ENCODE measurements at places on chromosomes 12 and 14.

DNA sequence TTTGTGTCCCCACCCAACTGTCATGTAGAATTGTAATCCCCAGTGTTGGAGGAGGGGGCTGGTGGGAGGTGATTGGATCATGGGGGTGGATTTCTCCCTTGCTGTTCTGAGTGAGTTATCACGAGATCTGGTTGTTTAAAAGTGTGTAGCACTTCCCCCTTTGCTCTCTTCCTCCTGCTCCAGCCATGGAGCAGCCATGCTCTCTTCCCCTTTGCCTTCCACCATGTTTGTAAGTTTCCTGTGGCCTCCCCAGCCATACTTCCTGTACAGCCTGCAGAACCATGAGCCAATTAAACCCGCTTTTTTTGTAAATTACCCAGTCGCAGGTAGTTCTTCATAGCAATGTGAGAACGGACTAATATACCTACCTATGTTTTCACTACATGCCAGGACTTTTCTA is 2.6 kb upstream of the POC1B start:
- no peak for DNase-seq

DNA sequence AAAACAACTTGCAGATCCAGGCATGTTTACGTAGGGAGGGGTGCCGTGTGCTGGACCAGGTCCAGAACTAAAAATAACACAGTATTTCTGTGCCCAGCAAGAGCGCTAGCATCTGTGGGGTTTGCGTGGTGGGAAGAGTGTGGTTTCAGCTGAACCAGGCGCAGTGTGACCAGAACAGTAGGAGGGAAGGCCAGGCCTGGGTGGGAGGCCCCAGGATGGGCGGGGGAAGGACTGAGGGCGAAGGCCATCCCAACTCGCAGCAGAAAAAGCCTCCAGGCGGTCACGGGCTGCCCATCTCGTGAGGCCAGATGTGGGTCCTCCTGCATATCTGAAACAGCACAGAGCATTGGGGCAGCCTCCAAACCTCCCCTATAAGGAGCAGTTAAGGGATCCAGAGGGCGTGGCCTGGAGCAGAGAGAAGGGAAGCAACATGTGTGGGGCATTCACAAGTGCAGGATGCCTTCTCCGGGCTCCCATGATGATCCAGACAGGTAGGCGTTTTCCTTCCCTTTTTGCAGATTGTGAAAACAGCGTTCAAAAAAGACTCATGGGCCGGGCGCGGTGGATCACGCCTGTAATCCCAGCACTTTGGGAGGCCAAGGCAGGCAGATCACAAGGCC is 17.8 kb upstream of the CD9 start:
- DNase-seq = no peak

DNA sequence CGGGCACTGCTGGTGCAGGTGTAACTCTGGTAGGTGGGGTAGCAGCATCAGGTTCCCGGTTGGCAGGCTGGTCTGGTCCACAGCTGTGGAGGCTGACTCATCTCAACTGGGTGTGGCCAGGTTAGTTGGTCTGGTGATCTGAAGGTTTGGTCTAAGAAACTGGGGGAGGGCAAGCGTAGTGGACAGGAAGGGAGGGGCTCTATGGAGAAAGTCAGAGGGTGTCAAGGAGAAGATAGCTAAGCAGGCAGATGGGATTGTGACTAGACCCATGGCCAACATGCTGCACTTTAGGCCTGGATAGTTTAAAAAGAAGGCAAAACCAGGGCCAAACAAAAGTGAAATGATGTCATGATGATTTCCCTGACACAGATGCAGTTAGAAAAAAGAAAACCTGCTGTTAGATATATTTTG is 7.9 kb downstream of the TRIM9 start:
- DNase-seq = peak; percentile 17

DNA sequence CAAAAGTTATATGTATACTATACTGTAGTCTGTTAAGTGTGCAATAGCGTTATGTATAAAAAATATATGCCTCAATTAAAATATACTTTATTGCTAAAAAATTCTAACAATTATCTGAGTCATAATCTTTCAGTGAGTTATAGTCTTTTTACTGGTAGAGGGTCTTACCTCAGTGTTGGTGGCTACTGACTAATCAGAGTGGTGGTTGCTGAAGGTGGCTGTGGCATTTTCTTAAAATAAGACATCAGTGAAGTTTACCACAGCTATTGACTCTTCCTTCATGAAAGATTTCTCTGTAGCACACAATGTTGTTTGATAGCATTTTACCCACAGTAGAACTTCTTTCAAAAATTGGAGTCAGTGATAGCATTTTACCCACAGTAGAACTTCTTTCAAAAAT is 23.4 kb downstream of the POLR3B start:
- no peak for DNase-seq

- no peak for DNase-seq
These were observed 45.5 kb upstream of the RERGL start for GRCh38 chr12:18135509-18135908.

DNA sequence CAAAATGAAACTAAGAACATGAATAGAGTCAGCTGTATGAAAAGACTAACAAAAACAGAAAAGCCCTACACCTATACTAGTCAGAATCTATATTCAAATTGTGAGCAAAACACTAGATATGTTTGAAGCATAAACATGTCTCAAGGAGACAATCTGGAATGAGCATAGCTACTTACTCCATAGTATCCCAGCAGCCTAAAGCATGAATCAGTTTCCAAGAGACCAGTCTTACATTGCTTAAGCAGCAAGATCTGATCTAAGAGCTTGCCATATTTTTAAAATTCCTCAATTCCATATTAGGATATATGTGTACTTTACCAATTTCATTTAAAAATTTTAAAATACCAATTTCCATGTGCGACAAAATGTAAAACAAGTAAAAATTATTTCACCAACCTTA is 7.7 kb downstream of the CAPS2 start:
- DNase-seq = no peak

GRCh38 chr14:100836311-100836805 is 10.4 kb downstream of the MEG3 start:
- no peak for DNase-seq

GRCh38 chr12:108640802-108641445 is 7.2 kb upstream of the SELPLG start:
- DNase-seq = peak; percentile 83

GRCh38 chr12:94879542-94879941 is 124.0 kb downstream of the NDUFA12 start:
- DNase-seq = no peak

- DNase-seq = no peak
These were observed 127.5 kb downstream of the PAPOLA start for GRCh38 chr14:96629558-96630222.

DNA sequence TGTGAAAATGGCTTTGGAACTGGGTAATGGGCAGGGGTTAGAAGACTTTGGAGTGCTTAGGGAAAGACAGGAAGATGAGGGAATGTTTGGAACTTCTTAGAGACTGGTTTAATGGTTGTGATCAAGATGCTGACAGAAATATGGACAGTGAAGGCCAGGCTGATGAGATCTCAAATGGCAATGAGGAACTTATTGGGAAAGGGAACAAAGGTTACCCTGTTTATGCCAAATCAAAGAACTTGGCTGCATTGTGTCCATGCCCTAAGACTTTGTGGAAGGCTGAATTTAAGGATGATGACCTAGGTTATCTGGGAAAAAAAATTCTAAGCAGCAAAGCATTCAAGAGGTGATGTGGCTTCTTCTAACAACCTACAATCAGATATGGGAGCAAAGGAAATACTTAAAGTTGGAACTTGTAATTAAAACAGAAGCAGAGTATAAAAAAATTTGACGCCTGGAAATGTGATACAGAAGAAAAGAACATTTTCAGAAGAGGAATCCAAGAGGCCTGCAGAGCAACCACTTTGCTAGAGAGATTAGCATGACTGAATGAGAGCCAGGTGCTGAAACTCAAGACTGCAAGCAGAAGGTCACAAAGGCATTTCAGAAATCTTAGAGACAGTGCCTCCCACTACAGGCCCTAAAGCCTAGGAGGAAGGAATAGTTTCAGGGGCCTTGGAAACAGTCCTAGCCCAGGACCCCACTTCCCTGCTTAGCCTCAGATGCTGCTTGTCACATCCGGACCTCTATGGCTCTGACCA is 65.6 kb upstream of the FLRT2 start:
- DNase-seq = no peak

DNA sequence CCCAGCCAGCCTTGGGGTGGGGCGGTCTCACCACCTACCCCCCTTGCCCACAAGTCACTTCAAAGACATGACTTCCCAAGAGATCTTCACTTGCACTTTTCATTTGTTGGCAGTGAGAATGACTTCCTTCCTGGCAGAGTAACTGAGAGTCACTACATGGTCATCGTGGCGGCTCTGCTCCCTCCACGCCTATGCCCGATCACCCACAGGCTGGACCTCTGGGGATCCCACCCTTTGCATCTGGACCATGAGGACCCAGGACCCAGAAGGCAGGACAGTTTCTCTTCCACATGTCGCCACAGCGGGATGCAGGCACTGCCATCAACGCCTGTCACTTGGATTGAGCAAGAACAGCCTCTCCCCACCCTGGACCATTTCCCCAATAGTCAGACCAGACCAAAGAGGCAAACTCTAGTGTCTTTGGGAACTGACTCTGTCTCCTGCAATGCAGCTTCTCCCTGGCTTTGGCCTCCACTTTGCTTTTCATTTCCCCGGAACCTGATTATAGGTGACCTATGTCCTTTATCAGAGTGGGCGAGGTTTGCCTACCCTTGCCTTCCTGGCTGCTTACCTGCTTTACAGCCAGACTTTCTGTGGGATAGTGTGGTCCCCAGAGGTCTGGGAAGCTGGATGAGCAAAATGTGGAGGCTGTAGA is 3.6 kb downstream of the VDR start:
- DNase-seq = no peak

DNA sequence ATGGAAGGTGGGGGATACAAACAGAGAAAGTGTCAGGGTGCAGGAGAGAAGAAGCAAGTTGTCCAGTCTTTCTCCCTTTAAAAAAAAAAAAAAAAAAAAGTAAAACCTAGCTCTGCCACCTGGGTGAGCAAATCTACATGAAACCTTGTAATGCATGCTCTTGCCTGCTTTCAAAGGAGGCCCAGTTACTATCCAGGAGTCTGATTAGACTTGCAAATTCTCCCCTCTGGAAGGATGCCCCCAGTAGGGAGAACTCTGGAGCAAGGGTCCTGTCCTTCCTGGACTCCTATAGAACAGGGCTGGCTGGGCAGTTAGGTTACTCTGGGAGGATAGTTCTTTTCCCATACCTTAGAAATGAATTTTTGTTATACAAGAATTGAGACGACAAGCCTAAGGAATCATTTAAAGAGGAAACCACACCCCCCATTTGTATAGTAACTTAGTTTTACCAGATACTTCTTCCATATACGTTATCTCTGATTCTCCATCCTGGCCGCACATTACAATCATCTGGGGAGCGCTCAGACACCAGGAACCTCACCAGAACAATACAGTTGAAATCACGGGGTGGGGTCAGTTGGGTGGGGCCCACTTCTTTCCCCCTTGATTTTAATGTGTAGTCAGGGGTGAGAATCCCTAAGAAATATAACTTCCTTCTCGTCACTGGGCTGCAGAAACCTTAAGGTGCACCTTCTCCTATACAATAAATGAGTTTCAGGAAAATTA is 30.5 kb downstream of the RAB35 start:
- no peak for DNase-seq

DNA sequence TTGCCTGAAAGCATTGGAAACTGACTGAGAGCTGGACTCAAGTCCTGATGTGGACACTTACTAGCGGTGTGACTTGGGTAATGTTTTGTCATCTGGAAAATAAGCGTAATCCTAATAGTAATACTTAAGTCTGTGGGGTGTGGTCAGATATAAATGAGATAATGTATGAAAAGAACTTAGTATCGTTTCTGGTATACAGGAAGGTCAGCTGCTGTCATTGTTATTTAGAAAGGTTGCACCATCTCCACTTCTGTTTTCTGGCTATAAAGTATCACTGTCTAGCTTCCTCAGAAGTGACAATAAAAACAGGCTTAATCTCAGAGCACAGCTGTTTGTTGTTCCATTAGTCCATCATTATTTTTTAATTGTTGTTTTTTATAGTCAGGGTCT is 34.1 kb upstream of the TUBA1C start:
- no peak for DNase-seq
